Globus pallidus (tissue), 1 donor: ENCODE measurements at places on chromosomes 3 and 15.

DNA sequence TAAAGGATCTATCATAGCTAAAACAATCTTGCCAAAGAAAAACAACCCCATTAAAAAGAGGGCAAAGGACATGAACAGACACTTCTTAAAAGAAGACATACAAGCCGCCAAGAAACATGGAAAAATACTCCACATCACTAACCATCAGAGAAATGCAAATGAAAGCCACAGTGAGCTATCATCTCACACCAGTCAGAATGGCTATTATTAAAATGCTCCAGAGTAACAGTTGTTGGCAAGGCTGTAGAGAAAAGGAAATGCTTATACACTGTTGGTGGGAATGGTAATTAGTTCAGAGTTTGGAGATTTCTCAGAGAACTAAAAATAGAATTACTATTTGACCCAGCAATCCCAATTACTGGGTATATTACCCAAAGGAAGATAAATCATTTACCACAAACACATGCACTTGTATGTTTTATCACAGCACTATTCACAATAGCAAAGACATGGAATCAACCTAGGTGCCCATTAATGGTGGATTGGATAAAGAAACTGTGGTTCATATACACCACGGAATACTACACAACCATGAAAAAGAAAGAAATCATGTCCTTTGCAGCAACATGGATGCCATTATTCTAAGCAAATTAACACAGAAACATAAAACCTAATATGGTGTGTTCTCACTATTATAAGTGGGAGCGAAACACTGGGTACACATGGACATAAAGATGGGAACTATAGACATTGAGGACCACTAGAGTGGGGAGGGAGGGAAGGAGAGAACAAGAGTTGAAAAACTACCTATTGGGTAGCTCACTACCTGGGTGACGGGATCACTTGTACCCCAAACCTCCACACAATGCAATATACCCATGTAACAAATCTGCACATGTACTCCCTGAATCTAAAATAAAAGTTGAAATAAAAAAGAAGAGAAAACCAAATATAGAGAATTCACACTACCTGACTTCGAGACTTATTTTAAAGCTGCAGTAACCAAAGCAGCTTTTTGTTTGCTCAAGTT is 32.6 kb downstream of the ITGA11 start:
- no peak for DNase-seq

- no peak for DNase-seq
Observed at GRCh38 chr3:17481116-17481515, 261.3 kb downstream of the TBC1D5 start.

- no peak for DNase-seq
Observed at GRCh38 chr3:94616833-94617232, 554.0 kb downstream of the NSUN3 start.

DNA sequence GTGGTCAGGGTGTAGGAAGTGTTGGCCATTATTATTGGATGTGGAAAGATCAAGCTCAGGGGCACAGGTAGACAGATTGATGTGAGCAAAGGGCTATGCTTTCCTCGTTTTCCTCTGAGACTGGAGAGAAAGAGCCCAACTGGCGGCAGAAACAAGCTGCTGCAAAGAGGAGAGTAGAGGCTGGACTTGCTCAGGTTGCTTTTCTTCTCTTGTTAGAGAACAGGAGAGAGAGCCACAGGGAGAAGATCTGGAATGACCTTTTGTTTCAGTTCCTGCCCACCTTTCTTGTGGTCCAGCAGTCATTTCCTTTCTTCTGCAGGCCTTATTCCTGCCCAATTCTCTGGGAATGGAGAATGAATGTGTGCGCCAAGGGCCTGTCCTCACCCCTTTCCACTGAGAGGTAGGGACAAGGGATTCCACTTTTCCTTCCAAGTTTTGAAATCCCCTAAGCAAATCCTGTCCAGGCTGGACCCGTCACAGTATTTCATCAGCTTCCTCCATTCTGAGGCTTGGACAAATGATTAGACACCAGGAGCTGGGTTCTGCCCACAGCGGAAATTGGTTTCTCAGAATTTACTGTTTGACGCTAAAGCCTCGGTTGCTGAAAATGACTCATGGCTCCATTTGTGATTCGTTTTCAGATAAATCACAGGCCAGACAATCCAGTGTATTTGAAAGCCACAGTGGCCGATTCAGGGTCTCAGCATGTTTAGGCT is 16.1 kb downstream of the ZNF80 start:
- no peak for DNase-seq

DNA sequence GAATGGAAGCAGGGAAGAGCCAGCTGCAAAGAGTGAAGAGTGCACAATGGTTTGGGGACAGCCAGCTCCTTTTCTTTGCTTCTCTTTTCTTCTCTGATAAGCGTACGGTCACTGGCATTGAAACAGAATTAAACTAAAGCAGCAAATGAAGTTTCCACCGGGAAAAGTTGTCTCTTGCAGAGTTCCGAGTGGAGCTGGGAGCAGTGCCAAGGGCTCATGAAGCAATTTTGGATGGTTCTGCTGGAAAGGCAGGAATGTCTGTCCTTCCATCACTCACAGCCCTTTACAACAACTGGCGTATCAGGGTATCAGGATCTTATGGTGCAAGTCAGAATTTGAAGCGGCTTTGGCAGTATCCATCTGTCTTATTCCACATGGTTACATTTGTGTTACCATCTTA is 1042.9 kb downstream of the NTRK3 start:
- no peak for DNase-seq

DNA sequence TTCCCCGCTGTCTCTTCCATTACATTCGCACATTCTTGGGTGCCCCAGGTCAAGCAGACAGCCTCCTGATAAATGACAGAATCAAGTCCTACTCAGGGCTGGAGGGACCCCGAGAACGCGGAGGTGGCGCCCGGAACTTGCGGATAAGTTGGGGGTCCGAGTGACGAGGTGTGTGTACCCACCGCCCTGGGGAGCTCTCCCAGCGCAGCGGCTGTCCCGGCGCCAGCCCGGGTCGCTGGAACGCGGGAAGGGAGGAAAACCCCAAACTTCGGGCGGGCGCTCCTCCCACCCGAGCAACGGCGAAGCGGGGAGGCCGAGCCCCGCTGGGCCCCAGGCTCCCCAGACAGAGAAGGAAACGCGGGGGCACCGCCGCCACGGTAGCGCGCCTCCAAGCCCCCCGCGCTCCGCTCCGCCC is 550 bp downstream of the CLN6 start:
- DNase-seq, result no peak

- DNase-seq, result peak; percentile 41
Observed at GRCh38 chr3:151382671-151383070, 1.9 kb downstream of the P2RY12 start.

DNA sequence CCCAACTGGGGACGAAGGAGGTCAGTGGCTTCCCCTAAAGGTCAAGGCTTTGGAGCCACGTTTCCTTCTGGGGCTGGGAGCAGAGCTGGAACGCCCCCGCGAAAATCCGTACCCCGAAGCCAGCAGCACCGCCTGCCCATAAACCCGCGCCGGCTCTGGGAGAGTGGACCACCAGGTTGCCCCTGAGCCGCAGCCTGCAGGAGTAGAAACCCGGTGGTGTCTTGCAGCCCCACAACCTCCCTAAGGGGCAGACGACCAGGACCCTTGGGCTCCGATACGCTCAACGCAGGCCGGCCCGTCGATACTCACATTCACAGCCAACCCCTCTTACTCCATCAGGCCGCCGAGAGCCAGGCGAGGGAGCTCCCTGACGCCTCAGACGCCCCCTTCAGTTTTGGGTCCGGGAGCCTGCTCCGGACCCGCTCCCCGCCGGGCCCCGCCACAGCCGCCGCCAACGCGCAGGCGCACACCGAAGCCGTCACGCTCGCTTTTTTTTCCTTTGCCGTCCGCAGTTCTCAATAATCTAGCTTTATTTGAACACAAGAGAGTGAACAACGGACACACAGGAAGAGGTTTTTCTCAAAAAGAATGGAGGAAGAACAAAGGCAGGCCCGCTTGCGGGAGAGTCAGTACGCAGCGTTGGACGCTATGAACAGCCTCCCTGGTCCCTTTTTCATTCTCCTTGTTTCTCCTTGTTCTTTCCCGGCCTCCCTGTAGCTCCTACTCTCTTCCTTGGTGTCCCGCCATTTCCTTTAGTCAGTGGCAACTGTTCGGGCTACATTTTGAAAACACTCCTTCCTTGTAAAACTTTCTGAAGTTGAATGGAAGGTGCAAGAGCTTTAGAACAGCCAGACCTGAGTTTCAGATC is at the start of gene ZNF106:
ZNF106 (minus strand) TSS at position 471 of the 868 bp plus-strand sequence. CDS start 18,852 bp downstream, outside the sequence.
- peak; percentile 92 for DNase-seq

DNA sequence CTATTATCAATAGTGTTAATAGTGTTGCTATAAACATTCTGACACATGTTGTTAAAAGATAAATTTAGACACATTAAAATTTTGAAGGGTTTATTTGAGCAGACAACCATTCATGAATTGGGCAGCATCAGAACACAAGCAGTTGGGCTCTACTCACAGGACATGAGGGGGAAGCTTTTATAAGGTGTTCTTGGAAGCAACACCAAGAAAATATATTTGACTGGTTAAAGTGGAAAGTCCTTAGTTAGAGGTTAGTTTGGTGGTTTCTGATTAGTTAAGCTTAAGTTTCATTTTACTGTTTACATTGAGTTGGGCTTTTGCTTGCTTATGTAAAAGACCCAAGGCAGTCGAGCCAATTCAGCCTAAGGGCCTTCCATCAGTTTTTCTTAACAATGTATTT is 220.7 kb downstream of the CD47 start:
- DNase-seq, result no peak

DNA sequence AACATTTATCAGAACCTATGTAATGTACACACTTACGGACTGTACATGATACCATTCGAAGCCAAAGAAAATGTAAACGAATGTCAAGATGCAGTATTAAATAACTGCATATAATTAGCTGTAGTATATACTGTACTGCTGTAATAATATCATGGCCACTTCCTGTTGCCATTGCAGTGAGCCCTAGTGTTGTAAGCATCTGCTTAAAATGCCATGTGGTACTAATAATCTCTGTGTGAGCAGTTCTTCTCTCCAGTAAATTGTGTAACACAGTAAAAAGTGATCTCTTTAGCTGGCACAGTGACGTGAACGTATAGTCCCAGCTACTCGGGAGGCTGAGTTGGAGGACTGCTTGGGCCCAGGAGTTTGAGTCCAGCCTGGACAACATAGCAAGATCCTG is 8.6 kb downstream of the SPG11 start:
- DNase-seq, result no peak

DNA sequence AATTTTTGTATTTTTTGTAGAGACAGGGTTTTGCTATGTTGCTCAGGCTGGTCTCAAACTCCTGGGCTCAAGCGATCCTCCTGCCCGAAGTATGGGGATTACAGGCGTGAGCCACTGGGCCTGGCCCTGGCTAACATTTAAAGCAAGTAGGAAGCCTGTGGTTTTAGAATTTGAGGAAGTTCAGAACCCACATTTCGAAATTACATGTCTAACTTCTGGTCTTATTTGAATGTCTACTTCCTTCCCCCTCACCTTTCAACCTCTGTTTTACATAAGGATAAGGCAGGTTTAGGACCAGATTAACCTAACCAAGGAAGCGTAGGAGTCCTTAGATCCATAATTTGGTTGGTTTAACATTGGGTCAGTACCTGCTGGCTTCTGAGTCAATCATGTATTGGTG is 120.5 kb upstream of the PROK2 start:
- DNase-seq, result peak; percentile 33

GRCh38 chr15:48609486-48609885 is 36.0 kb downstream of the FBN1 start:
- no peak for DNase-seq

- DNase-seq, result no peak
Observed at GRCh38 chr15:101445562-101446517, 43.7 kb downstream of the PCSK6 start.

DNA sequence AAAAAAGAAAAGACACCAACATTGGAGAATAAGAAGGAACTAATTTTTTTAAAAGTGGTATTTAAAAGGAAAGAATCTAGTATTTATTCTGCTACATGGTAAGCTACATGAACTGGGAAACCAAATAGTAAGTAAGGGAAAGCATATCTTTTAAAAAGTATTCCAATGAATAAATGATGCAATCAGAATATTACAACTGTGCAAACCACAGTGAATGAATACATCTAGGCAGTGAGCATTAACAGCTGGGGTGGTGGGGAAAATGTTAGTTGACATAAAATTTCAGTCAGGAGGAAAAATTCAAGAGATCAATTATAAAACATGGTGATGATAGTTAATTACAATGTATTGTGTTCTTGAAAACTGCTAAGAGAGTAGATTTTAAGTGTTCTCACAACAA is 16.9 kb downstream of the ICE2 start:
- DNase-seq, result no peak

DNA sequence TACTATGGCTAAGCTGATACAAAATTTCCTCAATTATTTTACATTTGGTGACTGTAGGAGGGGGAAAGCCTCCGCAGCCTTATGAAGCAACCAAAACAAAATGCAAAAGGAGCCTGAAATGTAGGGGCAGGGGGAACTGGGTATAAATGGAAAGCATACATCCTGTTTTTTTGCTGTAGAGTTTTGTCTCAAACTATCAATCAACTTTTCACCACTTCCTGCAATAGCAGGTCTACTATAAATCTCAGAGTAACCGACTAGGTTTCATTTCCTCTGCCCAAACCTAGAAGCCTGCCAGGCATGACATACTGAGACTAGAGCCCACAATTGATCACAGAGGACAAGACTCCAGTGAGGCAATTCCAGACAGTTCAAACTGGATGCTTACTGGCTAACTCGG is 91.3 kb downstream of the SHQ1 start:
- no peak for DNase-seq

GRCh38 chr15:71051539-71051938 is 63.7 kb upstream of the THSD4 start:
- peak; percentile 31 for DNase-seq

DNA sequence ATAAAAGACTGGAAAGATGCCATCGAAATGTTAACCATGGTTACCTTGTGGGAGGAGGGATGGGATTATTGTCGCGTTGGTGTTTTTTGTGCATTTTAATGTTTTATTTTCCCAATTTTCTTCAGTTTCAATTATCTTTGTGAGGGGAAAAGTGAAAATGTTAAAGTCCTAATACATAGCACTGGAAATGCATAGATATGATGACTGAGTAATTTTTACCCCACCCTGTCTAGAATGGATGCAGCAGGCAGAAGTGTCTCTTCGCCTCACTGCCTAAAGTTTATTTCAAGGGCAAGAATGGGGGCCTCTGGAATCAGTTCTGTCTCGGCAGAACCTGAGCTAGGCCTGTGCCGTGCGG is 11.5 kb downstream of the FOXL2 start:
- DNase-seq, result no peak

DNA sequence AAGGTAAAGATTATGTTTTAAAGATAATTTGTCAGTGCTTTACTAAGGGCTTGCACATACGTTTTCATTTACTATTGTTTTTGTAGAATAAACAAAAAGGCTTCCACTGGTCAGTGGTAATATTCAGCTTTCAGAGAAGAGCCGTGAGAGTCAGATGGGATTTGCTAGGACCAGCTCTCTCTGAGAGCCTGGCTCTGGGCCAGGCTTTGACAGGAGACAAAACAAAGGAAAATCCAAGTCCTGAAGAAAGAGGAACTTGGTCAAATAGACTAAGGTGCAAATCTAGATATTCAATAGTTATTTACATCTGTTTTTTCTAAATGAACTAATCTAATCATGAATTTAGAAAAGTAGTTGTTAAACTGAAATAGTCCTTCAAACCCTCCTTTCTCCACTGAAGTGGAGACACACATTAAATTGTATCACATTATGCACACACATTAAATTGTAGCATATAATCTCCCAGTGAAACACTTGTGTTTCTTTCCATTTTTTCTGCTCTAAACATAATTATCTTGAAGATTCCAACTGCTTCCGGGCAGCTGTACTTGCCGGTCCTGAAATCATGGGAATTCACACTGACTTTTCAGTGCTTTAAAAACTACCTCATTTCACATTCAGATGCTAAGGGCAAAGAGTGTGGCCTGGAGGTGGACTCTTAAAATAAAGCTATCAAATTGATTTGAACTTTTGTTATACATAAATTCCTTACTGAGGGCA is 55.1 kb upstream of the FILIP1L start:
- DNase-seq, result peak; percentile 5
